ENCODE measurements at places on chromosomes 6 and 20.

DNA sequence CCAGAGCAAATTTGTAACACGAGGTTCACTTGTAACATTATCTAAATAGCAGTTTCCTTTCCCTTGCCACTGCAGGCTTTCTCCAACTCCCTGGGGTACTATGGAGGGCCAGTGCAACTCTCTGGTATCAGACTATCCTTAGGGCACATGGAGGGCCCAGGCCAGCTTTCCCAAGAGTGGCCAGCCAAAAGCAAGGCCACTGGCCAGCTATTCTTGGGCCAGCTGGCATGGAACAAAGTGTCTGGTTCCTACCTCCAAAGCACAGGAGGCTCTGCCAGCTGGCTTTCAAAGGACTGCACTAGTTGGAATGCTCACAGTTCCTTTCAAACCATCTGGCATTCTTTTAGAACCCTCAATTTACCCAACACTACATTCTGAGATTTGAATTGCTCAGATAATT, 8.7 kb downstream of the RNF24 start:
- no peak for DNase-seq

DNA sequence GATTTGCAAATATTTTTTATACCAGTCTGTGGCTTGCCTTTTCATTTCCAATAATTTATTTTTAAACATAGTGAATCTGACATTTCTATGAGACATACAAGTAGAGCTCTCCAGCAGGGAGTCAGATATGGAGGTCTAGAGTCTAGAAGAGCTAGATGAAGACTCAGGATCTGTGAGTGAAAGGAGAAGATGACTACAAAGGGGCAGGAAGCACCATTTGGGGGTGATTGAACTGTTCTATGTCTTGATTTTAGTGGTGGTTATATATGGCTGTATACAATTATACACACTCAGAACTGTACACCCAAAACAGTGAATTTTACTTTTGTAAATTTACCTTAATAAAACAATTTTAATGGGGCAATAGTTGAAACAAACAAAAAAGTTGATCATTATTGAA, 127.9 kb upstream of the BACH2 start:
- DNase-seq, result no peak

GRCh38 chr6:17490724-17491123, 97.3 kb downstream of the CAP2 start:
- DNase-seq, result no peak

- DNase-seq, result no peak
Observed at GRCh38 chr6:154157082-154157481, 118.0 kb downstream of the OPRM1 start.

DNA sequence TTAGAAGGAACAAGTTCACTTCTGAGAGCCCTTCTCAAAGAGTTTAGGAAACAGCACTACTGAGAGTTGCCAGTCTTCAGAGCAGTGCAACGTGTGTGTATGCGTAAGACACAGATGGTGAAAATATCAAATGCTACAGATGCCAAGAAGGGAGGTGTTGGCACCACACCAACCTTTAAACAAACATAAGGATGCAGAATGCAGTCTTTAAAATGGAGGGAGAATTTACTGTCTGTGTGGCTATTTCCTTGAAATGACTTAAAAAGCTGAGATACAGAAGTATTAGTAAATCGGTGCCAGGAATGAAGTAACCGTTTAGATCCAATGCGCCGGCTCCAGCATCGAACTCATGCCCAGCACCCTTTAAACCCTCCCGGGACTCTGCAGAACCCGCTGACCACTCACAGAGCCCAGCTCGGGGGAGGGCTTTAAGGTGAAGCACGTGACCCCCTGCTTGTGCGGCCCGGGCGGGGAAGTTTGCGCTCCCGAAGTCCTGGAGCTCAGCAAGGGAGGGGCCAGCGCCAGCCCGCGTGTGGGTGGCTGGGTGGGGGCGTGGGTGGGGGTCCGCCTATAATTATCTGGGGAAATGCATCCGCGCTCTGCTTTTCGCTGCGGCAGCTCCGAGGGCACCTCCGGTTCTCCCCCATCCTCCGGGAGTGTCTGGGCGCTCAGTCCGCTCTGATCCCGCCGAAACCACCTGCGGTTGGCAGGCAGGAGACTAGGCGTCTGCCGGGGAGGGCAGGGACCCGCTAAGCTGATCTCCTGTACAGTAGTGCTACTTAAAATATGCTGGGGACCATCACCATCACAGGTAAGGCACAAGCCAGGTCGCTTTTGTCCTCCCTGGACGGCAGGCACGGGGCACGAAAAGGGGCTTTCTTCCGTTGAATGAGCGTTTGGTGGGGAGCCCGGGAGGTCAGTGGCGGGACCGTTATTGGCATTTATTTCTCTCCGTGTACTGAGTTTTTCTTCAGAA, 66.0 kb downstream of the ZBTB2 start:
- DNase-seq, result peak; percentile 89

GRCh38 chr6:73455865-73456629, 4.0 kb upstream of the CGAS start:
- peak; percentile 74 for DNase-seq

DNA sequence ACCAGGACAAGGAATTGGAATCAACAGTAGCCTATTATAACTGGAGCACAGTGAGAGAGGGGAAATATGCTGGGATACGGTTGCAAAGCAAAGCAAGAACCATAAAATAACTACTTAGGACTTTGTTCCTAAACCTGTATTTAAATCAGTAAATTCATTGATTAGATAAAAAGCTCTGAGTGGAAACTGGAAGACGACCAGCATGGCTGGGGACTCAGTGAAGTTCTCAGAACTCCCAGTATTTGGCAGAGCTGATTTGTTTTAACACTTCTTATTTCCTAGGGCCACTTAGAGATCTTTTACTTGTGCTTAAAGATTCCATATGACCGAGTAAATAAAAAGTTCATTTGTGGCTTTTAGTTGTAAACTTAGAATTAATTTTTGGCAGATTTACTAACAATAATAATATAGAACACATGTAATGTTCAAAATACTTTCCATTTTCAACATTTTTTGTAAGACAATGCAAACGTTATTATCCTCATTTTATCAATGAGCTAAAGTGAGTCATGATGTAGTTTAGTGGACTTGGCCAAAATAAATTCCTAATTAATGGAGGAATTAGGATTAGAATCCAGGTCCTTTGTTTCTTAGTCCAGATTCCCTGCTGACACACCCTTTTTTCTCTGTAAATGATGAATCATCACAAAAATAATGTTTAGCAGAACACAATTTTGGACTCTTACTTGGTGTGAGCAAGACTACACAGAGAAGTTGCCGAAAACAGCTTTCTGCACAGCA, 392.9 kb downstream of the GJA1 start:
- peak; percentile 57 for DNase-seq

- no peak for DNase-seq
Observed at GRCh38 chr6:57423468-57423867, 106.0 kb downstream of the PRIM2 start.

- no peak for DNase-seq
Observed at GRCh38 chr6:138431256-138432062, 27.4 kb downstream of the HEBP2 start.

- no peak for DNase-seq
Observed at GRCh38 chr6:41343641-41344187, 8.3 kb downstream of the NCR2 start.

GRCh38 chr6:37176268-37177076, 6.5 kb downstream of the PIM1 start:
- DNase-seq, result no peak
